Panc1 (cell line): ENCODE measurements at places on chromosomes 5 and 9. TPM values are rescaled to one million over a fixed set of nuclear protein-coding genes. Genes with fewer than 3 reads are reported as not detected.

- no peaks in the 10 kb centered on the region for H3K27me3 ChIP-seq
- H3K27ac ChIP-seq, result no peak overlapping the region
- no peaks in the 10 kb centered on the region for H3K4me1 ChIP-seq
- DNase-seq, result no peak
- no peak overlapping the region for H3K4me3 ChIP-seq
Observed at GRCh38 chr9:27019589-27019988, 14.1 kb upstream of the LRRC19 start.

DNA sequence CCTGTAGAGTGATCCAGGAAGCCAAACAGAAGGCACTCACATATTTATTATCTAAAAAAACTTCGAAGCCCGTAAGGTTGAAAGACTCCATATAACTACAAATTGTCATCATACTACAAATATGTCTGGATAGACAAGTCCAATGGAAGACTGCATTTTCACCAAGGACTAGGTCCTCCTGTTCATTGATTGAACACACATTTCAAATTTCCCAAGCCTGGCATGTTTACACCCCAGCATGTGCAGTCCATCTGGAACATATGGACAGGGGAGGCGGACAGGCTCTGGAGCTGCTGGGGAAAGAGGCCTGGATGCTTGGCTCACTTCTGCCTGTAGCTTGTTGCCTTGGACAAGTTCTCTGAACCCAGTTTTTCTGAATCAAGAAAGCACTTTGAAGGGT lies 378.7 kb downstream of the ENC1 start:
- H3K36me3 ChIP-seq, result no peaks in the 10 kb centered on the region
- H3K27ac ChIP-seq, result no peak overlapping the region
- H3K4me1 ChIP-seq, result no peaks in the 10 kb centered on the region
- DNase-seq, result no peak

The OR1Q1 gene
- total RNA-seq, result not detected

DNA sequence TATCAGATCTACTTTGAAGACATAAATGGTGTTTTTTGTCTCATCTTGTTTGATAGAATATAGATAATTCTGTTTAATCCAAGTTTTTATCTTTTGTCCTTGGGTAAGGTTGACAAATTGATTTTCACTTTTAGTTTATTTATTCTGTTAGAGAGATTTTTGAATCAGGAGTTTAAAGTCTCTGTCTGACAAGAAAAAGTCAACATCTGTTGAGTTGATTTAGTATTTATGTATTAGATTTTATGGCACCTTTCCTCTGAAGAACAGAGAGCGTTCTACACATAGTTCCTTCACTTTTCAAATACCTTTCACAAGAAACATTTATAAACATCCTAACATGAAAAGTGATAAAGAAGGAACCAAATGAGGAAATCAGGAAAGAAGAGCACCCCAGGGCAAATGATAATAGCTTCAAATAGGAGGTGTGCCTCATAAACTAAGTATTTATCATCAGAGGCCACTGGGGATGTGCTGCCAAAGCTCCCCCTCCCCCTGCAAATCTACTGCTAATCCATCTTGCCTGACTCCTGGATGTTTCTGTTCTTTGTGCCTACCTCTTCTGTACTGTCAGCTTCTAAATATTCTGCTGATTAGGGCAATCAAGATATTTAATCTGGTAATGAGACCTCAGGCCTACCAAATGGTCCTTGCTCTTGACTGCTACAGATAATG lies 457.7 kb upstream of the CHD1 start:
- no peak for DNase-seq
- no peaks in the 10 kb centered on the region for H3K36me3 ChIP-seq
- H3K4me1 ChIP-seq, result no peaks in the 10 kb centered on the region
- H3K27ac ChIP-seq, result no peak overlapping the region
- H3K27me3 ChIP-seq, result no peaks in the 10 kb centered on the region
